ENCODE measurements at places on chromosomes 16 and 17.
A peak's percentile ranks its signal among the peaks of the same experiment; 100 is the strongest.

GRCh38 chr17:65677932-65678331 is 116.5 kb upstream of the AXIN2 start:
- no peak for DNase-seq

DNA sequence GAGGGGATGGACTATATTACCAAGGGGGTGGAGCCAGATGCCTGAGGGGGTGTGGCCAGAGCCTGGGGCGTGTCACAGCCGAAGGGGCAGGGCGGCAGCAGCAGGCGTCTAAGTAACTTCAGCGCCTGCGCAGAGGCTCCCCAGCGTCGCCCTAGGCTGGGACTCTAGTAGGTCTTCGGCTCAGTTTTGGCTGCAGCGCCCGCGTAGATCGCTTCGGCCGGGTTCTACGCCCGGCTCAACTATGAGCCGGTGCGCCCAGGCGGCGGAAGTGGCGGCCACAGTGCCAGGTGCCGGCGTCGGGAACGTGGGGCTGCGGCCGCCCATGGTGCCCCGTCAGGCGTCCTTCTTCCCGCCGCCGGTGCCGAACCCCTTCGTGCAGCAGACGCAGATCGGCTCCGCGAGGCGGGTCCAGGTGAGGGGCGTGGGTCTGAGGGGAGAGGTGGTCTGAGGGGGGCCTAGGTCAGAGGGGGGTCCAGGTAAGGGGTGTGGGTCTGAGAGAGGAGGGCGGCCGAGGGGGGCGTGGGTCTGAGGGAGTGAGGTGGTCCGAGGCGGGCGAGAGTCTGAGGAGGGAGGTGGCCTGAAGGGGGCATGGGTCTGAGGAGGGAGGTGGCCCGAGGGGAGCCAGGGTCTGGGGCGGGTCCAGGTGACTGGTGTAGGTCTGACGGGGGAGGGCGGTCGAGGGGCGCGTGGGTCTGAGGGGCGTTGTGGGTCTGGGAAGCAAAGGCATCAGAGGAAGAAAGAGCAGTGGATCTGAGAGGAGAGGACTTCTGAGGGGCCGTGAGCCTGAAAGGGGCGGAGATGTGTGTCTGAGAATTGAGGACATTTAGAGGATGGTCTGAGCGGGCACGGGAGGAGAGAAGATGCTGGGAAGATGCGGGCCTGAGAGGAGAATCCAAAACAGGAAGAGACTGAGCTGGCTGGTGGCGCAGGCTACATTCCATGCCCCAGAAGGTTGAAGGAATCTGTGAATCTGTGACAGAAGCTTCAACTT is at the start of gene LPCAT2:
LPCAT2 (plus strand) TSS at position 132 of the 991 bp plus-strand sequence; CDS start at position 242, 110 bp downstream.
- no peak for DNase-seq

DNA sequence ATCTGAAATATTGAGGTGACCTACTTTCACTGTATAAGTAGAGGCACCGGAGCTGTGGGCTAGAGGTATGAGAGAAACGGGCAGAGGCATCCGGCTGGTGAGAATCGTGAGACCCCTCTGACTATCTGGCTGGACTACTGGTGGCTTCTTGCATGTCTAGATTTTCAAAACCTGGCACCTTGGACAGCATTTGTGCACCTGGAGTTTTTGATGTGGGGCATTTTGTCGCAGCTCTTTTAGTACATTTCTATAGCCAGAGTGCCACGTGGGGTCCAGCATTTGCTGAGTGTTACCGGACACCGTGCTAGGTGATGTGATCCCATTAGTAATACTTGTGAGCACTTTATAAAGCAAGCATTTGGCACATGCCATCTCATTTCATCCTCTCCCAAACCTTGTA is 32.6 kb upstream of the SHISA9 start:
- no peak for DNase-seq

GRCh38 chr17:20053361-20053964 is 44.3 kb downstream of the SPECC1 start:
- no peak for DNase-seq

- DNase-seq = no peak
These were observed 4.8 kb downstream of the BTBD17 start for GRCh38 chr17:74356646-74357465.

- no peak for DNase-seq
These were observed 7.1 kb downstream of the ITGAD start for GRCh38 chr16:31400191-31400590.

DNA sequence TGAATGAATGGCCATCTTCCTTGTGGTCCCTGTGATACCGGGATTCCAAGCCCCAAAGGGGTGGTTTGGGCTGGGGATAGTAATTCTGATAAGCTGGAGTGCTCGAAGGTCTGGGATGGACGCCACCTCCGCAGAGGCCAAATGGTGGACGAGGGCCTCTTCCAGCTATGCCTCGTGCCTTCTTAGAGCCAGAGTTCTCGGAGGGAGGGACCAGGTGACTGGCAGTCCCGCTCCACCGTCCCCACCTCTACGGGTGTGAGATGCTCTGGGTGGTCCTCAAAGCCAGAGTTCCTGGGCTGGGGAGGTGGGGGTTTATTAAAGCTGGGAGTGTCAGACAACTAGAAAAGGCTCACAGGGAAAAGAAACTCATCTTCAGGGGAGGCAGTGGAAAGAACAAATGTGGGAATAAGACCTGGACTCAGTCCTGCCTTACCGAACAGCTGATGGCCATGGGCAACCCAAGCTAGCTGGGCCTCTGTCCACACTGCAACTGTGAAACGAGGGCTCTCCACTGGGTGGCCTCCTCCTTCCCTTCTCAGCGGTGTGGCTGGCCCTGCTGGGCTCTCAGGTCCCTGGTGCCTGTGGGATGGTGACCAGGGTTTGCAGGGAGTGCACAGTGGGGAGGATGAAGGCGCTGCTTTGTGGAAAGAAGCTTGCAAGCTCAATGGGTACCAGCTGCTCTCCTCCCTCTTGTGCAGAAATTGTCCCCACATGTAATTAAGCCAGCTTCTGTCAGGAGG is 75.2 kb downstream of the N4BP1 start:
- no peak for DNase-seq

GRCh38 chr17:9175700-9176467 is 154.6 kb downstream of the NTN1 start:
- DNase-seq = no peak

DNA sequence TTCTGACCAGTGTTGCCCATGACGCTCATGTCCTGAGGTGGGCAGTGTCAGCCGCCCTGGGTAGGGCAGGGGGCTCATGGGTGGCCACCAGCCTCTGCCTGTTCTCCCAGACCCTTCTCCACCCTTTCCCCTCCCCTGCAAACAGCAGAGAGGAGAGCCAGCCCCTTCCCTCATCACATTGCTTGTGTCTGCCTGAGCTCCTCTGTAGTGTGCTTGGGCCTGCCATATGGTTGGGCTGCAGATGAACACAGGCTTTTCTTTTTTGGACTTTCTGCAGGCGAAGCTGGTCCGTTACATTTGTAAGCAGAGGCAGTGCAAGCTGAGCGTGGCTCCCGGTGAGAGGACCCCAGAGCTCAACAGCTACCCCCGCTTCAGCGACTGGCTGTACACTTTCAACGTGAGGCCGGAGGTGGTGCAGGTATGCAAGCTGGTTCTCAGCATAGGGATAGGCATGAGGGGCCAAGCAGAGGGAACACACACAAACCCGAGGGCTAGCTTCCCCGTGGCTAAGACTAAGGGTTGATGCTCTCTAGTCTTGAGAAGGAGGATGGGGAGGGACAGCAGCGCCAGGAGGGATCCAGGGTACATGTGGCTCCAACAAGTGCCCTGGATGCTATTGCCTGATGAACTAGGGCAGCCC is 80.6 kb upstream of the LGALS9 start:
- no peak for DNase-seq

GRCh38 chr17:27630607-27631410 is at the start of gene LGALS9:
TSS of gene LGALS9 (plus strand) at chr17:27631188. CDS start at chr17:27631266, 78 bp downstream.
- no peak for DNase-seq

DNA sequence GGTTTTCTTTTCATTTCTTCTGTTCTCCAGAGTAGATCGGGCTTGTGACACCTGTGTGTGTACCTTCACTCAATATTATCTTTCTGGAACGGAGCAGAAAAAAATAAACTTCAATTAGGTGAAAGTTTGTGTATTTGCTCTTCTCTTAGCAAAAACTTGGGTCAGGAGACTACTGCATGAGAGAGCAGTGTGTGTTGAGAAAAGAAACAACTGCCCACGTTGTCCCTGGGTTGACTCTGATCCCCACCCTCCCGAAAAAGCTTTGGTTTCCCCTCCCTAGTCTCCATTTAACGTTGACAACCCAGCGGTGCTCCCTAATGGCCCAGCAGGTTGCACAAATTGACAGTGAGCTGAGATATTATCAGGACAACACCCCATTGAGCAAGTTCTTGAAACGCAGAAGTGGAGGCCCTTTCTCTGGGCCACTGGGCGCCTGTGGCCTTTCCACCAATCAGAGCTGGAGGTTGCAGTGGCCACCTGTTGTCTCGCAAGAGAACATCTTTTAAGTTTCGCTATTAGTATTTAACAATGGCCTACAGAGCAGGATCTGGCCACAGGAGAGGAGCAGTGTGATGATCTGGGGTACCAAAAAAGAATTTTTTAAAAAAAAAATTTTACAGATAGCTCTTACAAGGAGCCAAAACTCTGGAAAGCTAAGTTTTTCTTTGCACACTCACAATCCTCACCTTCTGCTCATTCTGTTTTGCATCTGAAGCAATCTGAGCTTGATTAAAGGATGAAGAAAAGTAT is 1.5 kb upstream of the TOX3 start:
- DNase-seq = no peak

- no peak for DNase-seq
These were observed 13.9 kb downstream of the NGFR start for GRCh38 chr17:49508866-49509587.

DNA sequence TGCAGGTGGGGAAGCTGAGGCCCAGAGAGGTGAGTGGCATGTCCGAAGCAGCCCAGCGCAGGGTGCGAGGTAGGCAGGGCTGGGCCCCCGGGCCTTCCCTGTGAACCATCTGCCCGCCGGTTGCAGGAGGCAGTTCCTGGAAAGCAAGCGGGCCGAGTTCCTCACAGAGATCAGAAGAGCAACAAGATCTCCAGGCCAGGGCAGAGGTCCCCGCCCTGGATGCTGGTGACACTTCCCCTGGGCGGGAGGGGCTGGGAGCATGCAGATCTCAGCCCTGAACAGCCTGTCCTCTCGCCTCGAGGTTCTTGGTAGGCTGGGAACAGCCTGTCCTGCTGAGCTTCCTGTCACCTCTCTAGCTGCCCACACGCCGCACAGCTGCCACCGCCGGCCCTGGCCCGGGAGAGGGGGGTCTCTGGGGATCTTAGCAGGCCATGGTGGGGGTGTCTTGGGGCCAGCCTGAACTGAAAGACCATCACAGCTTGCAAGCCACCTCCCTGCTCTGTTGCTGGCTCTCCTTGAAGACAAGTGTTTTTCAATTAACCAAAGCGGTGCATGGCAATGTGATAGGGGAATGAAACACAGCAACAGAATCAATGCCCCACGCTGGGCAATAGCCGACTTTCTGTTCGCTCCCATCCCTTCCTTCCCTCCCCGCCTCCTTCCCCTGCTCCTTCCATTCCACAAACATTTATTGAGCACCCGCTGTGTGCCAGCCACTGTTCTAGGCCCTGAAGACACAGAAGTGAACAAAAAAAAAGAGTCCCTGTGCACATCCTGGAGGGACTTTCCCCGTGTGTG is 31.7 kb downstream of the SOCS1 start:
- DNase-seq = peak; percentile 68

DNA sequence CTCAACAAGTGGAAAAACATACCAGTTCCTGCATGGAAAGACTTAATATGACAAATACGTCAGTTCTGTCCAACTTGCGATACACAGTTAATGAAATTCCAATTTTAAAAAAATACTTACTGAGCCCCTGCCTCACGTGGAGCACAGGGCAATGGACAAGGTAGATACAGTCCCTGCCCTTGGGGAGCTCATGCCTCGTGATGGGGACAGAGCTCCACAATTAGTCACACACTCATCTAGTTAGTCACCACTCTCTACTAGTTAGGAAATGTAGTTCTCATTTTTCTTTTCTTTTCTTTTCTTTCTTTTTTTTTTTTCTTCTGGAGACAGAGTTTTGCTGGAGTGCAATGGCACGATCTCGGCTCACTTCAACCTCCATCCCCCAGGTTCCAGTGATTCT is 74.7 kb upstream of the CDH5 start:
- DNase-seq = no peak

DNA sequence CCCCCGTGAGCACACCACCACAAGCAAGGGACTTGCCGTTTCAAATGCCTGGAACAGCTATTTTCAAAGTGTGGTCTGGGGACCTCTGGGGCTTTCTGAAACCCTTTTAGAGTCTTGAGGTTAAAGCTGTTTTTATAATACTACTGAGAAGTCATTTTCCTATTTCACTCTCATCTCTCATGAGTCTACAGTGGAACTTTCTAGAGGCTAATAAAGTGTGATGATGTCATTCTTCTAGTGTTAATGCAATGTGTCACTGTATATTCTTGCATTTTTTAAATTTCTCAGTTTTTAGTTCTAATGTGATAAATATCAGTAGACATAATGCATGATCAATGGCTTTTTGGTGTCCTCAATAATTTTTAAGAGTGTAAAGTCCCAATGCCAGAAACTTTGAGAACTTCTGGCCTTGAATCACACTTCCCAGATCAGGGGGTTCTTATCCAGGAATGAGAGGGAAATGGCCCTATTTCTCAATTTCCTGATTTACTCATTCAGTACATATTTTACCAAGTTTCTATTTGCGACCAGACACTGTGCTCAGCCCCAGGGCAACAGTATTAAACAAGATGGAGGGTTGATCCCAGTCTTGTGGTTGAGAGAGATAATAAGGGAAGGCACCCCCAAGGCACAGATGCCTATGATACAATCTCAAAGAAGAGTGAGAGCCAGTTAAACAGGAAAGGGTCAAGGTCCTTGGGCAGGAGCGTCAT is 444.0 kb downstream of the HS3ST3B1 start:
- no peak for DNase-seq

DNA sequence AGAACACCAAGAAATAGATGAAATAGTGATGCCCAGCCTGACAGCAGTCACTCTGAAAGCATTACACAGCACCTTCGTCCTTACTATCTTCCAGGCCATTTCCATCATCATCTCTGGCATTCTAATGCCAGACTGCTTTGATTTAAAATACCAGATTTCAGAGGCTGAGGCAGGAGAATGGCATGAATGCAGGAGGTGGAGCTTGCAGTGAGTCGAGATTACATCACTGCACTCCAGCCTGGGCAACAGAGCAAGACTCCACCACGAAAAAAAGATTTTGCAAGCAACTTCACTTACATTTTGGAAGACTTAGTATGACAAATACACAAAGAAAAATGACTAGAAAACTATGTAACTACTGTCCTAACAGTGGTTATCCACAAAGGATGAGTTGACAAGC is 244.0 kb downstream of the CPPED1 start:
- DNase-seq = no peak

- DNase-seq = no peak
These were observed 61.1 kb upstream of the CIBAR2 start for GRCh38 chr16:85173146-85173980.
